ENCODE measurements at places on chromosomes 4 and X.

DNA sequence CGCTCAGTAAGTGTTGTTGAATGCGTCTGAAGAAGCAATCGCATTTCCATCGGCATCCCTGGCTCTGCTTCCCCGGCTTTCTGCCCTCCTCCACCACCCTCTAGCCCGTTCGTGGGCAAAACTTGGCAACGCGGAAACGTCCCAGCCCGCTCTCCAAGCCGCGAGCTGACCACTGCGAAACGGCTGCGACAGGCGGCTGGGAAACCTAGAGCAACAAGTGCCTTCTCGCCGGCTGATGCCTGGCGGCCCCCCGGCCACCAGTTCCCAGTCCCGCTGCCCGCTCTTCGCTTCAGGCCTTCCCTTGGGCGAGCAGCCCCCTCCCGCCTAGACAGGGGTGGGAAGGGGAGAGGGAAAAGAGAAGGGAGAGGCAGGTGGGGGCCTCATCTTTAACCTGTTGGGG, 837 bp downstream of the CITED1 start:
- no peak for DNase-seq

DNA sequence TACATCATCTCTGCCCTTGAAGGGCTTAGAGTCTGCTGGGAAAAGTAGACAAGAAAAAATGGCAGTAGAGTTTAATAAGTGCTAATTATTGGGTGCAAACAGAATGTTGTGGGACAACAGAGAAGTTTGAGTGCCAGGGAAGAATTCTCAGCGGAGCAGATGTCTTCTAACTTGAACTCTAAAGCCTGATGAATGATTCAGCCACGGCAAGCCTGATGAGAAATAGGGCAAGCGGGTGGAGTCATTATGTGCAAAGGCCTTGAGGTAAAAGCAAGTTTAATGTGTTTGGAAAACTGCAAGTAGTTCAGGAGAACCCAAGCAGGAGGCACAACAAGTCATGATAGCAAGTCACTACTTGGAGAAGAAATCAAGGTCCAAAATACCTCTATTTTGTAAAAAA, 37.5 kb downstream of the GC start:
- DNase-seq: no peak

- DNase-seq: no peak
Observed at GRCh38 chrX:63922221-63922620, 137.2 kb upstream of the ARHGEF9 start.

DNA sequence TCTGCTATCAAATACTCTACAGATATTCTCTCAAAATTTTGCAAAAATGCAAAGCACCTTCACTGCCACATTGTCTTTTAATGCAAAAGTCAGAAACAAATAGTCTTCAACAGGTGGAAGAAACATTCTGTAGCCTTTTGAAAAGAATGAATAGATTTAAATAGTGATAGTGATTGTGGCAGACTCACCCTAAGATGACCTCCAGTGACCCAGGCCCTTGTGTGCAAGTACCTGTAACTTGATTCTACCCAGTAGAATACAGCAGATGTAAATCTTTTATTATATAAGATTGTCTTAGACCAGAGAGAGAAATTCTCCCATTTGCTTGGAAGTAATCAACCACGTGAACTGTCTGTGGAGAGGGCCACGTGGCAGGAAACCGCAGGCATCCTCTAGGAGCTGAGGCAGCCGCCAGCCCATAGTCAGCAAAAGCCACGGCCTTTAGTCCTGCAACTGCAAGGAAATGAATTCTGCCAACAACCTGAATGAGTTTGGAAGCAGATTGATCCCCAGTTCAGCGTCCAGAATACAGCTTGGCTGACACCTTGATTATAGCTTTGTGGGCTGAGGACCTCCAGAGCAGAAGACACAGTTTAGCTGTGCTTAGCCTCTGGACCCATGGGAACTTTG, 272.5 kb downstream of the ARHGAP10 start:
- no peak for DNase-seq

- no peak for DNase-seq
Observed at GRCh38 chrX:108312957-108313356, 125.3 kb downstream of the COL4A6 start.

DNA sequence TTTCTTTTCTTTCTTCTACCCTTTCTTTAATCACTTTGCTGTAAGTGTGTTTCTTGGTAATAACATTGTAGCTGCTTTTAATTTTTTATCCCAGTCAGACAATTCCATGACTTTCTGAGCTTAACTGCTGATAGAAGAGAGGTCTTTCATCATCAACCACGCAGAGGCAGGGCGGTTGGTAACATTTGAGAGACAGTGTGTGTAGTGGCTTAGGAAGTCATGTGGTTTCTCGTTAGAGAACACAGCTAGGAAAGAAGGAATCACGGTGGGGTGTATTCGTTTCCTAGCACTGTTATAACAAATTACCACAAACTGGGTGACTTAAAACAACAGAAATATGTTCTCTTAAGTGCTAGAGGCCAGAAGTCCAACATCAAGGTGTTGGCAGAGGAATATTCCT, 11.5 kb downstream of the PRPS2 start:
- no peak for DNase-seq

DNA sequence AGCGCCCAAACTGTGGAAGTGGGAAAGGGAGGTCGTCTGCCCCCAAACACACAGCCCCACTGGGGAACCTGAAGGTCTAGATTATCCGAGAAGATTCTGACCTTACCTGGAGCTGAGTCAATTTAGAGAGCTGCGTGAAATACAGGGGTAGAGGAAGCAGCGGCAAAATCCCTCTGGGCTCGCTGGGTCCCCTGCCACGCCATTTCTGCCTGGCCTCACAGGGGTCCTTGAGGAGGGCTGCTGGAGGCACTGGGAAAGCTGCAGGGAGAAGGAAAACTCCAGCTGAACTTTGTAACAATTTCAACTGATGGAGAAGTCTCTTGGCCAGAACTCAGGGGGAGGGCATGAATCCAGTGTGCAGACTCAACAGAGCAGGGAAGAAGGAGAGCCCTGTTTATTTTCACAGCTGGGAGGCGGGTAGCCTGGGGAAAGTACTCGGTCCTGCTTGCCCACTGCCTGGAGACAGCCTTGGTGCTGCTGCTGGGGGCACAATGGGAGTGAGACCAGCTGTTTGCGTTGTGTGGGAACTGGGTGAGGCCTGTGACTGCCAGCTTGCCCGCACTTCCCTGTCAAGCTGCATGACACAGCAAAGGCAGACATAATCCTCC, 93.2 kb upstream of the MAPK10 start:
- DNase-seq: no peak

GRCh38 chr4:91025241-91026148, 898.3 kb downstream of the CCSER1 start:
- DNase-seq: no peak

DNA sequence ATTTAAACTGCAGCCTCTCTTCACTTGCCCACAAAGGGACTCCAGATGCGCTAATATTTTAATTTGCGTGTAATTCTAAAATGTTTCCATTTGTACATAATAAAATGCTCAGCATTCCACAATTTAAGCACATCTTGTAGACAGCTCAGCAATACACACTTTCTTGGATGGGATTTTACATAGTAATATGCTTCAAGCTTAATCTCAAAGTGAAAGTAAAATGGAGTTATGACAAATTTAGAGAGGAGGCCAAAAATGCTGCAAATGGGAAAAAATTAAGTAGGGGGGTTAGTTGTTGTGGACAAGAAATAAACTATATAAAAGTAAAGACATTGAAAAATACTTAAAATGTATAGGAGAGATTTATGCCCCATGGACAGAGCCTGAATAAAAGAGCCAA, 149.1 kb downstream of the FBXO8 start:
- no peak for DNase-seq

DNA sequence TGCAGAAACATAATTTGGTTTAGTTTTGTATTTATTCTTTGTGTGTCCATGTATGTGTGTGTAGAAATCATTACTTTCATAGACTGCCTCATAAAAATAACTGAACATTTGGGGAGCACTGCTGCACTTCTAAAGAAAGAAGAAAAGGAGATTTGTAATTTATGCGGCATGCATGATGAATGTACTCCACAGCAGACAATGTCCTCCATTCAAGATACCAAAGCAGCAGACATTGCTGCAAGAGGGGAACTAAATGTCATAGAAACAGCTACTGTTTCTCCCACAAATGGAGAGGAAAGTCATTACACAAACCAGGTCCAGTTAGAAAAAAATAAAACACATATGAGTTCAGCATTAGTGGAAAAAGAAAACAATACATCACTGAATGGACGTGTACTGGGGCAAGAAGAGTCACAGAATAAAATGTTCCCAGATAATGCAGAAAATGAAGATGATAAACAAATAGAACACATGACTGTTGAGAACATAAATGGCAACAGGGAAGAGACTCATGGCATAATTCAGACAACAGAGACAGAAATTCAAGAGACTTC, 2.6 kb downstream of the DTHD1 start:
- no peak for DNase-seq

DNA sequence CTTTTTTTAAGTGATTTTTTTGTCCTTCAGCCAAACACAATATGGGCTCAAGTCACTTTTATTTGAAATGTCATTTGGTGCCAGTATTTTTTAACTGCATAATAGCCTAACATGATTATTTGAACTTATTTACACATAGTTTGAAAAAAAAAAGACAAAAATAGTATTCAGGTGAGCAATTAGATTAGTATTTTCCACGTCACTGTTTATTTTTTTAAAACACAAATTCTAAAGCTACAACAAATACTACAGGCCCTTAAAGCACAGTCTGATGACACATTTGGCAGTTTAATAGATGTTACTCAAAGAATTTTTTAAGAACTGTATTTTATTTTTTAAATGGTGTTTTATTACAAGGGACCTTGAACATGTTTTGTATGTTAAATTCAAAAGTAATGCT, 62.1 kb downstream of the EDNRA start:
- DNase-seq: no peak

DNA sequence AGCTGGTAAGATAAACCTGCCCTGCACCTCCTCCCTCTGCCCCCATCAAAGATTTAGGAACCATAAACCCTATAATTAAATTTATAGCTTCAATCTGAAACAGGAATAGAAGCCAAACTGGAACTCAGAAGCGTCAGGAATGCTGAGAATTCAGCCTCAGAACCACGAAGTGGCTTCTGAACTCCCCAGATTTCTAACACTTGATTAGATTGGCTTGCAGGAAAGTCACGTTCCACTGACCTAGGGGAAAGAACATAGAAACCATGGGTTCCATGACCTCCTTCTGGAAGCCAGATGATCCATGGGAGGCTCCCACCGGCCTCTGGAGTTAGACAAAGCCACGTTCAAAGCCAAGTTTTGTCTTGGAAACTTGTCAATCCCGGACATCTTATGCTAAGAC, 356.5 kb downstream of the MID1IP1 start:
- no peak for DNase-seq

GRCh38 chr4:37976507-37976906, 16.3 kb downstream of the PTTG2 start:
- no peak for DNase-seq

DNA sequence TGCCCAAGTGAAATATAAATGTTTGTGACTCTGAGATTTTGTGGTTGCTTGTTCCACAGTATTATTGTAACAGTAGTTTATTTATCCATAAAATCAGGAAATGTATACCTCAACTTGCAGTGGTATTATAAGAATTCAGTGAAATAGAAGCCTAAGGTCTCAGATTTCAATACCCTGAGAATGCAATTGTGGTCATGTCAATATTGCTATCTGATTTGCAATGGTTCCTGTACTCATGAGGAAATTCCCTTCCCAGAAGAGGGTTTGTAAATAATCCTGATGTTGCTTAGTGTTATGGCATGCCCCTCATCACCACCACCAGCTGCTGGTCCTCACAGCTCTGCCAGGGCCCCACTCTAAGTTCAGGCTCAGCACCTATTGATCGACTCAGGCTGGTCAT, 67.8 kb downstream of the SLC34A2 start:
- DNase-seq: no peak

DNA sequence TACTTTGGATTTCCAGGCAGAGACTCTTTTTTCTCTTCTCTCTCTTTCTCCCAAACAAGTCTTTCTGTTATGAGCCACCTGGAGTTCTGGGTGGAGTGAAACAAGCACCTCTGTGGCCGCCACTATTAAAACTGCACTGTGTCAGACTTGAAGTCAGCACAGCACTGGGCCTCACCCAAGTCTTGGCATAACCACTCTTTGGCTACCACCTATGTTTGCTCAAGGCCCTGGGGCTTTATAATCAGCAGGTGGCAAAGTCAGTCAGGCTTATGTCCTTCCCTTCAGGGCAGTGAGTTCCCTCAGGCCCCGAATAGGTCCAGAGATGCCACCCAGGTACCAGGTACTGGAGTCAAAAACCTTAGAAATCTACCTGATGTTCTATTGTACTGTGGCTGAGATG, 52.4 kb downstream of the ITIH6 start:
- DNase-seq: no peak

DNA sequence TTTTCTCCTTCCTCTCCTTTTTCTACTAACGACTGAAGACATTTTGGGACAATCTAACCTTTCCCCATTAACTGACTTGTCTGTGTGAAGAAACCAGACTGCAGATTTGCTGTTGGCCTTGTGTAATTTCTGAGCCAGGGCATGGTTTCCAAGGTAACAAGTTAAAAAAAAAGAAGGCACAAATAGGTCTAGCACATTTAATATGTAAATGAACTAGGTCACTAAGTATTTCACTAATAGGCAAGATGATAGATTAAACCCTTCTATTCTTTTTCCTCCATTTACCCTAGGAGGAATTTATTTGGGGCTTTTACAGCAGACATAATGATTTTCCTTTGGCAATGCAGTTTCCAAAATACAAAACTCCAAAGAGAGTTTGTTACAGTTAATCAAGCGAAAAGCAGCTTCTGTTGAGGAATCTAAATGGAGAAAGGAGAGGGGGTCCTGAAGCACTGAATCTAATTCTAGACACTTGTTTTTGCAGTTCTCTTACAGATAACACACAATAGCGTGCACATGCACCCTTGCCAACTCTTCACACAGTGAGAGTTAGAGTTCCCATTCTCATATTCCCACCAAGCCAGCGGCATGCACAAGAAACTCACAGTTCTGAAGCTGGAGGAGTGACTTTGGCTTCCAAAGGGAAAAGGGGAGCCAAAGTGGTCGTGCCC, 72.0 kb downstream of the TSPAN5 start:
- DNase-seq: no peak

- DNase-seq: no peak
Observed at GRCh38 chr4:81380437-81380836, 91.3 kb downstream of the RASGEF1B start.

DNA sequence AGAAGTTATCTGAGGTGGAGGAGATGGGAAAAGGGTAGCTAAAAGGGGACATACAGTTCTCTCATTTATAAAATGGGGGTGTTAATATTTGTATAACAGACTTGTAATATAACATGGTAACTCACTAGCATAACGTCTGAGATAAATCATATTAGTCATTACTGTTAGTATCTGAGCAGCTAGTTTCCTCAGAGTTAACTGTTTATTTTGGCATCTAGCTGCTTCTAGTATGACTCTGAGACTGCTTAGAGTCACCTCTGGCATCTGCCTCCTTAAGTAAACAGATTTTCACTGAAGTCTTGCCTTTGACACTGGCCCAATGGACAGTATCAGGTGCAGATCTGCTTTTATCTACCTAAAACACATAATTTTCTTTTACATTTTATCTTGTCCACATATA, 58.1 kb downstream of the SLC30A9 start:
- no peak for DNase-seq

- no peak for DNase-seq
Observed at GRCh38 chrX:45784590-45784989, 583.9 kb upstream of the DIPK2B start.

- DNase-seq: peak; percentile 95
Observed at GRCh38 chr4:42151568-42152506, 618 bp downstream of the BEND4 start.

- no peak for DNase-seq
Observed at GRCh38 chr4:33088713-33089112, 2368.5 kb downstream of the PCDH7 start.
